ENCODE measurements at places on chromosomes 6 and 20.

DNA sequence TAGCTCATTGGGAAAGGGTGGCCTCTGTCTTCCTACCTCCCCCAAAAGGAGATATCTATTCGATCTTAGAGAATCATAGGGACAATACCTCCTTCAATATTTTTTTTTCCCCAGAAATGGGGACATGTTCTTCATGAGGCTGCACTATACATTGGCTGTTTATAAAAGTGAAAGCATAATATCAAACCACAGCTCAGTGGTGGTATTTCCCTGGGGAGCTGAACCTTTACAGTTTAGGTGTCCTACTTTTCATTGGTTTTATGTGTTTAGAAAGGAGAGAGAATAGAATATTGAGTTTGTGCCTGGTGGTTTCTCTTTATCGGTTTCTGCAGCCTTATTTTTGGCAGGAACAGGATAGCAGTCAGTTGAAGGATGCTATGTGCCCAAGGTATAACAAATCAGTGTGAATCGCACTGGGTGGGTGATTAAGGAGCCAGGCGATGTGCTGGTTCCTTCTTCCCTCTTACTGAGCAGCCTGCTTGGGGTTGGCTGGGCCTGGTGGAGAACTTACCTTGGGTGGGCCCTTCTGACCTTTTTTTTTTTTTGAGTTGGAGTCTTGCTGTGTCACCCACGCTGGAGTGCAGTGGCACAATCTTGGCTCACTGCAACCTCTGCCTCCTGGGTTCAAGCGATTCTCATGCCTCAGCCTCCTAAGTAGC, 25.2 kb downstream of the UST start:
- no peak for DNase-seq

DNA sequence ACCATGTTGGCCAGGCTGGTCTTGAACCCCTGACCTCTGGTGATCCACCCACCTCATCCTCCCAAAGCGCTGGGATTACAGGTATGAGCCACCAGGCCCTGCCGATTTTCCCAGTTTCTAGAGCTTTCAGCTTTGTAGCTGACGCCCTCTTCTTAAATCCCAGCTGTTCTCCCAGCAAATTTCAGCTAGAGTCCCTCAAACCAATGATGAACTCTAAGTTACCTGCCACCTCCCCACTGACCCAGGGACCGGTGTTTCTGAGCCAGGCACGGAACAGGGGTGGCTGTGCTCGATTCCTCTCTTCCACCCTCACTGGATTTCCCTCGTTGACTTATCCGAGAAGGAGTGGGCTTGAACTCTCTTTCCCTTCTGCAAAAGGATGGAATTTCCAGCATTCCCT, 39.1 kb downstream of the SUN5 start:
- no peak for DNase-seq

DNA sequence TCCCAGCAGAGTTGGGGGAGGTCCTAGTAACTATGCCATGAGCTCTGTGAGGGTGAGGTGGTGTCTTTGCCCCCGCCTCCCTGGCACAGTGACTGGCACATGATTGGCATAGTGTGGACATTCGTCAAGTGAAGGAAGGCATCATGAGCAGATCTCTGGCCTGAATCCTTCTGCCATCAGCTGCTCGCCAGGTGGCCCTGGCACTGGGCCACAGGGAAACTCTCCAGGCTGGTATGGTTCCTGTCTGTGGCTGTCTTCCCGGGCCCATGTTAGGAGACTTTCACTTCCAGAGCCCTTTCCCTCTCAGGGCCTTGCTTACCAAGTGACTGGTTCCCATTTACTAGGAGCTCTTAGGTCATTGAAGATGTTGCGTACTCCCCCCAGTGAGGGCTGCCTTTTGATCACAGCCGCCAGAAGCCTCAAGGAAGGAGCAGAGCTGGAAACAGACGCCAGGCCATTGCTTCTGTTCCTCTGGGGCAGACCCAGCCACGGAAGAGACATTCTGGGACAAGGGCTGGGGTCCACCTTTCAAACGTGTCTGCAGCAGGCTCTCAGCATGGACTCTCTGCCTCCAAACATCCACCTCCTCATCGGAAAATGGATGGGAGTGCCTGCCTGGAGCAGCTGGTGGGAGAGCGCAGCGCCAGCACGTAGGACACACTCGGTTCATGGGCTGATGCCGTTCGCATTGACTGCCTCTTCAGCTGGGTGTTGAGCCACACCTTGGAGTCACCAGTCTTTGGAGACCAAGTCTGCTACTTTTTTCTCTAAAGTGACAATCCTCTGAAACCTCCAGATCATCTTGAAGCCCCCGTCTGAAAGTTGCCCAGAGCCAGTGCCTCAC, 67.2 kb downstream of the PTPN1 start:
- no peak for DNase-seq

GRCh38 chr6:14271789-14272736, 154.5 kb downstream of the CD83 start:
- DNase-seq = no peak

- DNase-seq = peak; percentile 7
These were observed 25.6 kb downstream of the NFYA start for GRCh38 chr6:41098366-41098765.

DNA sequence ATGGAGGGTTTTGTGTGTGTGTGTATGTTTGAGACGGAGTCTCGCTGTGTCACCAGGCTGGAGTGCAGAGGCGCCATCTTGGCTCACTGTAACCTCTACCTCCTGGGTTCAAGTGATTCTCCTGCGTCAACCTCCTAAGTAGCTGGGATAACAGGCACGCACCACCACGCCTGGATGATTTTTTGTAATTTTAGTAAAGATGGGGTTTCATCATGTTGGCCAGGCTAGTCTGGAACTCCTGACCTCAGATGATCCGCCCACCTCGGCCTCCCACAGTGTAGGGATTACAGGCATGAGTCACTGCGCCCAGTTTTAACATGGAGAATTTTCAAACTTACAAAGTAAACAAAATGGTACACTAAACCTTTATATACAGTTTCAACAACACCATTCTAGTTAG, 22.8 kb downstream of the AMD1 start:
- peak; percentile 48 for DNase-seq

DNA sequence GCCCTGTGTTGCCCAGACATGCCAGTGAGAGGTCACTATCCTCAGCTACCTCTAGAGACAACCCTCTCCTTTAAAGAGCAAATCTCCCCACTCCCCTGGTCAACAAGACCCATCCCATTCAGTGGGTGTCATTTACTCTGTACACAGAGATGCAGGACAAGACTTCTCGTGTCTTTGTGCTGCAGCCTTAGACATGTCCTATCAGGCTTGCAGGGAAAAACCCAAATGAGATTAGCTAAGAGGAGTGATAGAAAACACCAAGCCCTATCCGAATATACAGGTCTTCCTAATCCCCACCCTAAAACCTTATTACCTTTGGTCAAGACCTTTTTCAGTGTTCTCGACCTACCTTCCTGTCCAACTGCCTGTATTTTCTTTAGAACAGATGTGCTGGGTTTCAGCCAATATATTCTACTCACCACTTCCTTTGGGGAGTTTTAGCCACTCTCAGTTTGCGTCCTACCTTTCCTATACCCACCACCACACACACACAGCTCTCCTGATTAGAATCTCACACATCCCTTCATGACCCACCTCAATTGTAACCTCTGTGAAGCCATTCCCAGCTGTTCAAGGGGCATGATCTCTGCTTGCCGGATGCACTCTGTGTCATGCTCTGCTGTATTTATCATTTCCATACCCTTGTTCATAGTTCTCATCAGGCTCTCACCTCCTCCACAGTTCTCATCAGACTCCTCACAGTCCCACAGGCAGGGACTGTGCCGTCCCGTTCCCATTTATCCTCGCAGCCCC, 39.7 kb downstream of the TRAM2 start:
- peak; percentile 77 for DNase-seq

- no peak for DNase-seq
These were observed 505.9 kb upstream of the CHD6 start for GRCh38 chr20:42123981-42124473.

- DNase-seq = no peak
These were observed 44.2 kb upstream of the ZBP1 start for GRCh38 chr20:57664476-57664875.

DNA sequence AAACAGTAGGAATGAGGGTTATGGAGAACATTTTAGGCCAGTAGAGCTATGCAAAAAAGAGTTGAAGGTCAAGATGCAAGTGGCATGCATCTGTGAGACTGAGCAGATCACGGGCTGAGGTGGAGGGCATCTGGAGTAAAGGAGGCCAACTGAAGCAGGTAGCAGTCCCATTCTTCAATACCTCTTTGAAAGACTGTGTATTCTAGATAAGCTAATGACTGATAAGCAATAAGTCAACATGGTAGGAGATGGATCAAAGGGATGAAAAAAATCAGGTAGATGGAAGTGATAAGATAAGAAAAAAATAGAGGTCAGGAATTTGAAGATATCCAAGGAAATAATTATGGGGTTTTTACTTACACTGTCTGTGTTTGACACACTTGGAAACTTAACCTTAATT, 55.6 kb downstream of the ARMC2 start:
- DNase-seq = no peak

DNA sequence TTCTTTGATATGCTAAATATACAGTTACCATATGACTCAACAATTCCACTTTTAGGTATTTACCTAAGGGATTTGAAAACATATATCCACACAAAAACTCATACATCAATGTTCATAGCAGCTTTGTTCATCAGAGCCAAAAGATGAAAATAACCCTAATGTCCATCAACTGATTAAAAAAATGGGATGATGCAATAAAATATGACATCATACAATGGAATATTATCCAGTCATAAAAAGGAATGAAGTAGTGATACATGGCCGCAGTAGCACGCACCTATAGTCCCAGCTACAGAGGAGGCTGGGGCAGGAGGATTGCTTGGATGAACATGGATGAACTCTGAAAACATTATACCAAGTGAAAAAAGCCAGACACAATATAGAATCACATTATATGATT, 101.4 kb upstream of the SIRPA start:
- DNase-seq = no peak

- no peak for DNase-seq
These were observed 56.7 kb upstream of the PSMF1 start for GRCh38 chr20:1061484-1062221.

GRCh38 chr20:3863317-3863716, 16.7 kb downstream of the MAVS start:
- no peak for DNase-seq

DNA sequence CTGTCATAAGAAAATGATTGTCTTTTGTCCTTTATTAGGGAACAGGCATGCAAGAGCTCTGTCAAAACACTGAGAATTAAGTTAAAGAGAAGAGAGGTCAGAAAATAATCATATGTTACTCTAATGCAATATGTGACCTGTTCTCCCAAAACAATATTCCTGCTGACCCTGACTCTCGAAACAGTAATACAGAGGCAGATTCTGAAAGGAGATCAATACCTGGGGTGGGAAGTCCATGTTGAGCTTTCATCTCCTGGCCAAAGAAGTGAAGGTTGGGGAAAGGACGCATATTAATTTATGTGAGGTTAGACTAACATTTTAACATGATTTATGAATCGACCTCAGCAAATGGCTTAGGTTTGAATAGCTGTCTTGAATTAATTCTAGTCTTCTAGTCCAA, 243.0 kb downstream of the PTPRK start:
- no peak for DNase-seq

- no peak for DNase-seq
These were observed 109.8 kb downstream of the DOK5 start for GRCh38 chr20:54585217-54585616.

DNA sequence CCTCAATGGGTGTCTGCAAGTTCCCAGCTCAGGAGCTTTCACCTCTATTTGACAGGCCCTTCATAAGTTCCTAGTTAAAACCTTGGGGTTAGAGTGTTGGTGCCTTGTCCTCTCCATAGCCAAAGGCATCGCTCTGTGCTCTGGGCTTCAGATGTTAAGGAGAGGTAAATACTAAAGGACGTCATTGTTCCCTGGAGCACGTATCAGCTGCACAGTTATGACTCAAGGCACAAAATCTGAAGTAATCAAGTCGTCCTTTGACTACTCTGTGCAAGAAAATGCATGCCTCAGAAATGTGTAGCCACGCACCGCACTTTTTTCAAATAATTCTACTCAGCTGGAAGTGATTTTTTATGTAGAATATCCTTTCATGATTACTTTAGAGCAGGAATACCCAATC, 240.8 kb upstream of the QKI start:
- DNase-seq = no peak

GRCh38 chr6:146190581-146190980, 161.7 kb downstream of the GRM1 start:
- DNase-seq = no peak

GRCh38 chr6:53240139-53240538, 91.5 kb upstream of the GCM1 start:
- no peak for DNase-seq

- DNase-seq = no peak
These were observed 468.2 kb downstream of the PKHD1 start for GRCh38 chr6:51619042-51619799.

- no peak for DNase-seq
These were observed 22.9 kb downstream of the CNKSR3 start for GRCh38 chr6:154487367-154488247.

DNA sequence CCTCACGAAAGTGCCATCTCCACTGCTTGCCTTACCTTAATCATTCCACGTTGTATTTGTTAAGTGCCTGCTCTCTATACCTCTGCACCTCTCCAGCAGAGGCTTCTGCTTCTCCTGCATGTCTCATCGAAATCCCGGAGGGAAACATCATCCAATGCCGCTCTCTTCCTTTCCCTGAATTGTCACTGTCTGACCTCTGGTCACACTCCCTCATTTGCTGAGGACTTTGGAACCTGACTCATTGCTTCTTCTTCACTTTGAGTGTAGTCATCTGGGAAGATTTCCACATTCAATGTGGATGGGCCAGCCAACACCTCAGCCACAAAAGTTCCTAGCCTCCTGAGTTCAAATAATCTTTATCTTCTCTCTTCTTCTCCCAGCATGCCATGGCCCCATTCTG, 78.9 kb upstream of the BEND6 start:
- DNase-seq = no peak

DNA sequence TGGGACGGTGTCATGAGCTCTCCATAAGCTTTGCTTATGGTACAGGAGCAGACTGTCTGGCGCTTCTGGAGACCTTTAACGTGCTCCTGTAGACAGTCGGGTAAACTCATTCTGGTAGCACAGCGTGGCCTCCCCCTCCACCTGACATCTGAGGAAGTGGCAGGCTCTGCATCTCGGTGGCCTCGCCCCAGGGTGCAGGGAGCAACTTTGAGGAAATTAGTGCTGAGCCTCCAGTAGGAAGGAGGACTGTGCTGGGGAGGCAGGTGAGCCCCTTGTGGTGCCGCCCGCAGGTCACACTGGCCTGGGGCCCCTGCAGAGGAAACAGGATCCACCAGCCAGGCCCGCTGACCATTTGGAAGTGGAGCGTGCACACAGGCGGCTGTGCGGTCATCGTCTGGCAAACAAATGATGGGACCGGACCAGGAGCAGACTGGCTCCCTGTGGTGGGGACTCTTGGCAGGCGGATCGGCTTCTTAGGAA, 57.9 kb downstream of the SYNJ2 start:
- DNase-seq = peak; percentile 19

- no peak for DNase-seq
These were observed 866.8 kb upstream of the FLRT3 start for GRCh38 chr20:15204234-15204633.

Measured in LHCN-M2 (cell line).